ENCODE measurements at places on chromosomes 2 and 18.

- DNase-seq, result peak; percentile 48
These were observed 57.7 kb upstream of the PXDN start for GRCh38 chr2:1802046-1802445.

DNA sequence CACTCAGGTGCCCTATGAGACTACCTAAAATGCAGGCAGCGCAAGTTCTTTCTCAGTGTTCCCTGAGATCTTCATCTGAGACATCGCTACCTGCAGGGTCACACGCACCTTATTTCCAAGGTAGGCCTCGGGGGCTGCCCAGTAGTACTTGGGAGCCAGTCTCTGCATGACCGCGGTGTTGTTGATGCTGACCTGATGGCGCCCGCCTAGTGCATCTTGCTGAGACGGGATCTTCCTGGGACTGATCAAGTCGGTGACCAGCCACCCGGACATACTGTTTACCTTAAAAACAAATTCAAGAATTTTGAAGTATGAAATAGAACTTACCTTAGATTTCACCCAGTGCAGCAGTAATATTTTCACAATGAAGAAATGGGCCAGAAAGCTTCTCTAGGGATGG is 80.1 kb downstream of the LAMA1 start:
- no peak for DNase-seq

- no peak for DNase-seq
These were observed 99.4 kb downstream of the WDSUB1 start for GRCh38 chr2:159187106-159187505.

- DNase-seq, result peak; percentile 72
These were observed 5.7 kb upstream of the SNED1 start for GRCh38 chr2:240992572-240993291.

GRCh38 chr2:54569745-54570301 is 113.7 kb downstream of the SPTBN1 start:
- DNase-seq, result no peak

GRCh38 chr2:144234542-144234871 is 285.4 kb downstream of the ZEB2 start:
- DNase-seq, result no peak

DNA sequence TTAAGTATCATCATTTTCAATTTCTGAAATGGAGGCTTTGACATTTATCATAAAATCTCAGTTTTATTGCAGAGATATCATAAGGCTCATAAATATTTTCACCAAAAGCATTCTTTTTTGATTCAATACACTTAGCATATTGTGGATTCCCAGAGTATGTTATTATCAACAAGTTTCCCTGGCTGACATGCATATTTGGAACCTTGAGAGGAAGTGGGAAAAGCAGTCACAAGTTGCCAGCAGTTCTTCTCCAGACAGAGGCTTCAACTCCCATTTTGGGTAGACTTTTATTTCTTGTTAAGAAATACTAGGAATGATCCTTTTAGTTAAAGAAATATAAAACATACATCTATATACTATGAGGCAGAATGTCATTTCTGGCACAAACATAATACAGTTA is 236.5 kb downstream of the ASXL3 start:
- DNase-seq, result no peak

All from posterior vena cava (tissue), 2 donors.